ENCODE measurements at places on chromosomes 1 and 21. TPM values are rescaled to one million over a fixed set of nuclear protein-coding genes. Genes with fewer than 3 reads are reported as not detected.

The GNPAT gene
- 50.5 TPM for polyA plus RNA-seq

- no peaks in the 10 kb centered on the region for H3K4me1 ChIP-seq
- no peak overlapping the region for H3K4me3 ChIP-seq
- no peak overlapping the region for H3K27ac ChIP-seq
- H3K27me3 ChIP-seq = no peaks in the 10 kb centered on the region
Measured at GRCh38 chr1:208127792-208128529, 116.2 kb downstream of the PLXNA2 start.

The LORICRIN gene
- polyA plus RNA-seq = not detected

The PDZK1IP1 gene
- 44.8 TPM for polyA plus RNA-seq

GRCh38 chr1:197614916-197615692, 160.2 kb downstream of the DENND1B start:
- H3K4me1 ChIP-seq = no peaks in the 10 kb centered on the region
- DNase-seq = peak; percentile 36
- H3K36me3 ChIP-seq = no peaks in the 10 kb centered on the region
- H3K27me3 ChIP-seq = no peaks in the 10 kb centered on the region
- no peak overlapping the region for H3K27ac ChIP-seq
- no peak overlapping the region for H3K4me3 ChIP-seq

- H3K27ac ChIP-seq = peak overlapping the region; percentile 2
- H3K27me3 ChIP-seq = no peaks in the 10 kb centered on the region
- peaks cover 16% of the 10 kb centered on the region for H3K4me1 ChIP-seq
- H3K4me3 ChIP-seq = no peak overlapping the region
Measured at GRCh38 chr1:153532769-153533599, 2.8 kb downstream of the S100A6 start.

The NVL gene
- polyA plus RNA-seq = 12.8 TPM

DNA sequence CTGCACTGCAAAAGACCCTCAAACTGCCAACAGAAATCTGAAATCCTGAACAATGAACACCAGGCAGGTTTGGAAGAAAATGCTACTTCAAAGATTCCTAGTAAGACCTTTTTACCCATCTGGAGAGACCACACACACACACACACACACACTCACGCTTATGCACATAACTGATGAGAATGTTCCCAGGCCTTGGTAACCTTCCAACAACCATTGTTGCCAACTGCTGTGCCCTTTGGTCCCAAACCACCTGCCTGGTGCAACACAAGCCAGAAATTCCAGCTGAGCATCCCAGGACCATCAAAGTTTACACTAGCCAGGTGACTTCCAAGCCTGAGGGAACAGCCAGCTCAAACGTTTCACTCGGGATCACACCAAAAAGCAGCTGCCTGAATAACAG, 56.9 kb downstream of the SEC16B start:
- H3K27ac ChIP-seq = no peak overlapping the region
- no peak overlapping the region for H3K4me3 ChIP-seq
- no peaks in the 10 kb centered on the region for H3K4me1 ChIP-seq
- DNase-seq = no peak

The AK5 gene
- polyA plus RNA-seq = not detected
